Stimulated activated CD8-positive, alpha-beta memory T cell treated with anti-CD3 and anti-CD28 coated beads, Interleukin-4, amount 100 ng/mL, for 48 hours (primary cell): ENCODE measurements at places on chromosomes 6 and 20.

DNA sequence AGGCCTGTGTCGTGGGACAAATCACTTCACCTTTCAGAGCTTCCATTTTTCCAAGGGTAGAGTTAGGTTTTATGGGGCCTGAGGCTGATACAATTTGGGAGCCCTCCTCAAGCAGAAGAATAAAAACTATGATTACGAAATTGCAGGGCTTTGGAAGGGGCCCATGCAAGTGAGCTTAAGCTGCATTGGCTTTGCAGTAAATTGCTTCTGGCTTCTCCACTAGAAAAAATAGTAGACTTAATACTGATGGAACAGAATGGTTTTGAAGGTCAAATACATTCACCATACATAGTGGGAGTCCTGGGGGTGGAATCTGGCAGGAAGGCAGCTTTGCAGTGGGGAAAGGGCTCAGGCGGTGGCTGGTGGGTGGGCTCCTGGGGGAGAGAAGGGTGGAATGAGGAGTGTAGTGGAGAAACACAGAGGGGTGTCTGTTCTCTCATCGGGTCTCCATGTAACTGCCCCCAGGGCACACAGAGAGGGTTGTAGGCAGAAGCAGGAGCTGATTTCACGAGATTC, 55.9 kb upstream of the RNF24 start:
- no peak for DNase-seq

DNA sequence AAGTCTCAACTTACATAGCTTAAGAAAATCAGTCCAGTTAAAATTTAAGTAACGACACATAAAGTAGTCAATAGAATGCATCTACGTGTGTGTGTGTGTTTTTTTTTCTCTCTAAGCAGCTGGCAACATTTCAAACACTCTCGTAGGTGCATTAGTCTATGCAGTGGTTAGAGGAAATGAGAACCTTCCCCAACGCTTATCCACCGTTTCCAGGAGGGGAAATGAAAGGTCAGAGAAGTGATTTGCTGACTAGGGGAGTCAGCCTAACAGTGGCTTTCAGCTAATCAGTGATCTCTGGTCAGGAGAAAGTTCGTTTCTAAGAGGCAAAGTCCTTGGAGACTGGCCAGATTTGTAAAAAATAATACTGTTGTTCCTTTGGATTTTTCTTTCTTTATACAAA, 806.6 kb downstream of the C6orf118 start:
- no peak for DNase-seq

DNA sequence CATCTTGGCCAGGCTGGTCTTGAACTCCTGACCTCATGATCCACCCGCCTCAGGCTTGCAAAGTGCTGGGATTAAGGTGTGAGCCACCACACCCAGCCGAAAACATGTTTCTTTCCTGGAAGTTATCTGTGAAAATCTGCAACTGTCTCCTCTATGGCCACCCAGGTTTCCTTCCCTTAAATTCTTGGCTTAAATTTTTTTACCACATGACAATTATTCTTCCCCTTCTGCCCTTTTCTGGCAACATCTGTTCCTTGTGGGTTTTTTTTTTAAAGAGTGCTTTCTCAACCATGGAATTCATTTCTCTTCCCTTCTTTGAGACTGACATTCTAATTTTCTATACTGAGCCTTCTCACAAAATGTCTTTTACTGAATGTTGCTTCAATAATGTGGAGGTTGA, 59.6 kb downstream of the DOK5 start:
- DNase-seq, result no peak

DNA sequence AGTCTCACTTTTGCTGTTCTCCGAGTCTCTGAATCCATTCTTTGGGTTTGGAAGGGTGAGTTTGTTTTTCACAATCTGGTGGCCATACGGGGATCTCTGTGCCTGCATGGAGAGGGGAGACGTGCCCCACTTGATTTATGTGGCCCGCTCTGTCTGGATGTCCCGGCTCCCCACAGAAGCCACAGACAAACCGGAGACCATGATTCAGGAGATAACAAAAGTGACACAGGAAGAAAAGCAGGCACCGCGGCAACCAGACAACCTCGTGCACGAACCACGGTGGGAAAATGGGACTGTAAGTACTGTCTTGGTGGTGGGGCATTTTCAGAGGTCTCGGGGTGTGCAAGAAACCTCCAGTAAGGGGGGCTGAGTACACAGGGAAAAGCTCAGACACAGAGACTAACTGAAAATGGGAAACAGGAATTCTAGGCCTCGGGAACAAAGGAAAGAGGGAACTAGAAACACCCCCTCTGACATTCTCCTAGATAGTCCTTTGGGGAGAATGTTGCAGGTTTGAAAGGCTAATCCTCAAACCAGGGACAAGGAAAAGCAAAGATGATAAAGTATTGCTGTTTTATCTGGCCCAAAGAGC, 22.1 kb upstream of the ZNF318 start:
- peak; percentile 46 for DNase-seq

DNA sequence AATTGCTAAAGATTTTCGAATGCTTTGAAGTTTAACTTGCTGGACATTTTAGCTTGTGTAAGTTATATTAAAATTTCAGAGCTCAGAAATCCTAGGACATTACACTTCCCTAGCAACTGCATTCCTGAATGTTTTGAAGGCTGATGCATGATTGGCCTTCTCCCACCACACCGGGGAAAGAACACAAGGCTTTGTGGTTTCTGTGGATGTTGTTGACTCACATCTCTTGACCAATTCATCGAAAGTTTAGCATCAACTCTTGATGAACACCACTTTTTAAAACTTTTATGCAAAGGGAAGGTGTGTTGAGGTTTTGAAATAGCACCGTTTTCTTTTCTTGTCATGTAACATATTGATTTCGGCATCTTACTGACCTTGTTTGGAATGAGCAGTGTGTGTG, 81.1 kb downstream of the RIMS1 start:
- no peak for DNase-seq

DNA sequence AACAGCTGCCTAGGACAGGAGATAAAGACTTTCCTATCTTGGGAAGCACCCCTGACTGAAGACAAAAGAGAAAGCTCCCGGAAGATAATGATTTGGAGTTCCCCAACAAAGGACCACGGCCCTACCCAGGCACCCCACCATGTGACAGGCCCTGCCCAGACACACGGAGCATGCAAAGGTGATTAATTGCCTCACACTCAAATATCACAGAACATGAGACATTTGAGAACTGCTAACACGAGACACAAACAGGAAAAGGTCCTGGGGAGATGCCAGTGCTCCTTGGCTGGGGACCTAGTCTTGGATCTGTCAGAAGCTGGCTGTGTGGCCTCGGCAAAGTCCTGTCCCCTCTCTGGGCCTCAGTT, 82.5 kb upstream of the PTPN1 start:
- DNase-seq, result no peak

DNA sequence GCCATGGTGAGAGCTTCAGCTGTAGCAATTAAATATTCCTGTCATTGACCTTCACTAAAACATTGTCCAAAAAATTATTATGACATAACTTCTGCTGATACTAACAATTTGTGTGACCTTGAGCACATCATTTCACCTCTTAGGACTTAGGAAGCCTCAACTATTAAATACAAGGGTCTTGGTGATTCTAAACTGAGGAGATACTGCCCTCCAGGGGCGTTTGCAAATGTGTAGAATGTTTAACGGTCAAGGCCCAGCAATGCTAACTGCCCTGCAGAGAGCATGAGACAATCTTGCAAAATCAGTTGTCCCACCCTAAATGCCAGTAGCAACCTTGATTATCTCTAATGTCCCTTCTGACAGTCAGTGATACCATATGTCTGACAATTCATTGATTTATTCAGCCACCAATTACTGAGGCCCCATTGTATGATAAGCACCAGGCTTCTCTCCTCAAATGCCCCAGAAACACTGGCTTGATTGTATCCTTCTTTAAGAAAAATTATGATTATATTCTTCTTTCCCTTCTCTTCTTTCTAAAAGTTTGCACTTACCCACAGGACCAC, 284.1 kb upstream of the PLN start:
- no peak for DNase-seq

DNA sequence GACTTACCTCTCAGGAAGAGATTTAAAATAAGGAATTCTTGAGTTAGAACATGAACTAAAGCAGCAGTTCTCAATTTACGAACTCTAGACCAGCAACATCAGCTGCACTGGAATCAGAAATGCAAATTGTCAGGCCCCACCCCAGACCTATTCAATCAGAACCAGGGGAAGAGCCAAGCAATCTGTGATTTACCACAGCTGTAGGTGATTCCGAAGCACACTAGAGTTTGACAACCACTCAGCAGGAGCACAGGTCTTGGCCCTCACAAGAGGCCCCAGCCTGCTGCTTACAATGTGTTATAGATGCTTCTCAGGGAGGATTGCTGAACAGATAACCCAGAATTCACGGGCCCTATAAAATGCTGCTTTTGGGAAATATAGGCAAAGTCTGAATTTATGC, 279.2 kb downstream of the PTPRK start:
- no peak for DNase-seq

- DNase-seq, result no peak
Observed at GRCh38 chr20:58965270-58966064, 15.6 kb upstream of the NELFCD start.

- DNase-seq, result no peak
Observed at GRCh38 chr20:60030471-60030870, 72.2 kb downstream of the CDH26 start.

DNA sequence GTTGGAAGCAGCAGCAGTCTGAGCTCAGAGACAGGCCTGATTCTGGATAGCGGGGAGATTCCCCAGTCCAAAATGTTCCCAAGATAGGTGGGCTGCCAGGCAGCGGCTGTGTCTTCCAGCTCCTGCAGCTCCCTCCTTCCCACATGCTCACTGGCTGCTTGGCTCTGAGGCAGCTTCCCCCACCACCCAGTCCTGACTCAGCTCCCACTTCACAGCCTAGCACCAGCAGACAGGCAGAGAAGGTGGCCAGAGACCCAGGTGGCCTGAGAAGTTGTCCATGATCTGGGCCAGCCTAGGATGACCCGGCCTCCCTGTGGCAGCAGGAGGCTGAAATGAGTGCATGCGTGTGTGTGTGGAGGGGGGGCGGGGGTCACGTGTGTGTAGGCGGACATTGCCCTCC, 94.9 kb downstream of the MDGA1 start:
- no peak for DNase-seq

DNA sequence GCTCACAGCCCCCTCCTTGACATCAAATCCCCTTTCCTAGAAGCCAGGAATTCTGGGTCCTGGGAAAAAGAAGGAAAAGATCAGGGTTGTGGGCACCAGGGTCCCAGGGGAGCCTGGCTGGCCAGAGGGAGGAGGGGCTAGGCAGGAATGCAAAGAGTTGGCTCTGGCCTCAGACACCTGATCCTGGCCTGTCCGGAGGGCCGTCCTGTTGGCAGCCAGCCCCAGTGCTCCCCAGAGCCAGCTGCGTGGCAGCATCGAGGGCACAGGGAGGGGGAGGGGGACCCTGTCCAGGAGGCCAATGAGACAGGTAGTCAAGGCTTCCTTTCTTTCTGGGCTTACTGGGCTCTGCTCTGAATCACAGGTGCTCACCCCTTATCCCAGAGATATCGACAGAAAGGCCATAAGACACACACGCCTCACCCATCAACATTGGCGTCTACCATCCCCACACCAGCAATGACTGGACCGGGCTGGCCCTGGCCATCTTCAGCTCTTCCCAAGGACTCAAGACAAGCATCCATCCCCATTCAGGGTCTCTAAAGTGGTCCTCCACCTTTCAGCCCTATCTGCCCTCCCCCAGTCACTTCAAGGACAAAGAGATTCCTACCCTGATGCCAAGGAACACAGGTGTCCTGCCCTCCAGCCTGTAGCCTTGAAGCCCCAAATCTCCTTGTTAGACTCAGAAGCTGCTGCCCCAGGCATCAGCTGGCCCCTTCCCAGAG, 723 bp downstream of the COL11A2 start:
- DNase-seq, result no peak

- DNase-seq, result no peak
Observed at GRCh38 chr6:70398783-70399728, 14.3 kb upstream of the FAM135A start.

DNA sequence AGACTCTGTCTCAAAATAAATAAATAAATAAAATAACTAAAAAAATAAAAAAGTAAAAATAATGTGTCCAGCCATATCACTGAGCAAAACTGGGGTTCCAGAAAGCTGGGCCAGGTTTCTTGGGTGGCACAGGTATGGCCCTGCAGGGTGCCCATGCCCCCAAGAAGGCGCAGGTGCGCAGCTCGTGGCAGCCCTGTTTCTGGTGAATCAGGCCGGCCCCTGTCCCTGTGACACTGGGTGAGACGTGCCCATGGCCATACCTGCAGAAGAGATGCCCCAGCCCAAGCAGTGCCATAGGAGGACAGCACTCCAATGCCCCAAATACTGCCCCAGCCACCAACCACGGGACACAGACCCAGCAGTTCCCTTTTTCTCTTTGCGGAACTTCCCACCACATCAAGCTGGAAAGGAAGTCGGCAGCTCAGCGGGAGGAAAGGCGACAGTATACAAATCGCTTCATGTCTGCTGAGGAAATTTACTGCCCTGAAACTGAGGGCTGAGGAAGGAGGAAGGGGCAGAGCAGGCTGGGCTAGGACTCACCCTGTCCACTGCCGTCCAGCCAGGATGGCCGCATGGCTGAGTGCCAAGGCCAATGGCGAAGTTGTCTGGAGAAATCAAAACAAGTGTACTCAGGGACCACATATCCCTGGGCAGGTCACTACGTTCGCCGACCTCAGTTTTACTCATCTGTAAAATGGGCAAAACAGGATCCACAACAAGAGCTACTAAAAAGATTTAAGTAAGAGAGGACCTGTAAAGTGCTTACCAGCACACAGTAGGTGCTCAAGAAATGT, 55.4 kb downstream of the PREX1 start:
- no peak for DNase-seq

DNA sequence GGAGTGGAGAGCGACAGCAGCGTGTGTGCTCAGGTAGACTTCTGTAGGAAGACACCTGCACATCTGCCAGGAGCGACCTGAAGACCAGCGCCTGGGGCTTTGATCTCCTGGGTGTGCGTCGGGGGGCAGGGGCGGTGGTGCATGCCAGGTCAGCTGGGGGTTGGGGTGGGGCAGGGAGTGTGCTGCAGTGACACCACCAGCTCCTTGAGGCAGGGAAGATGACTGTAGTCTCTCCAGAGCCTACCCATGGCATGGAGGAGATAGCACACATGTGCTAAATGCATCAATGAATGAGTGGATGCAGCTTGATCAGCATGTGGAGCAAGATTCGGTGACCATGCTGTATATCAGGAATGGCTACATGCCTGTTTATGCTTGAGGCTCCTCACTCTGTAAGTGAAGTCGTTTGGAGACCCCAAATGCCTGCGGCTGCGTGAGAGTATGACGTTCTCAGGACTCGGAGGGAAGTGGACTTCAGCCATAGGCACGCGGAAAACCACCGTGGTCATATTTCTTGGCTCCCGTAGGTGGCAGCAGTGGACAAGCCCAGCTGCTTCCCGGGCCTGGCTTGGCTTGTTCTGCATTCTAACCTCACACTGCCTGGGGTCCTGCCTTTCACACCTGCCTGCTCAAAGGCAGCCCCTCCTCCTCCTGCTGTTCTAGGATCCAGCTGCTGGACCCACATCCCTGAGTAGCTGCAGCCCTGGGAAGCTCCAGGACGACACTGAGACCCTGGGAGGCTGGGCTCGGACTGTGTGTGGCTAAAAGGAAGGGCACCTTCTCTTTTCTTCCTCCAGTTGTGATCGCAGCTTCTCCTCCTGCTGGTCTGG, 39.4 kb upstream of the KCNK16 start:
- peak; percentile 72 for DNase-seq

GRCh38 chr6:47400581-47400980, 77.0 kb upstream of the CD2AP start:
- no peak for DNase-seq

GRCh38 chr6:170134471-170135440, 156.1 kb downstream of the DLL1 start:
- peak; percentile 10 for DNase-seq

- no peak for DNase-seq
Observed at GRCh38 chr6:74250161-74250818, 554.3 kb downstream of the CD109 start.
